GM23338 (cell line): ENCODE measurements at places on chromosomes 7 and 10. TPM values are rescaled to one million over a fixed set of nuclear protein-coding genes. Genes with fewer than 3 reads are reported as not detected.

GRCh38 chr10:75179657-75180177 is 30.9 kb upstream of the VDAC2 start:
- H3K36me3 ChIP-seq = no peaks in the 10 kb centered on the region
- no peaks in the 10 kb centered on the region for H3K4me1 ChIP-seq
- H3K27ac ChIP-seq = no peak overlapping the region
- no peak overlapping the region for H3K4me3 ChIP-seq
- no peaks in the 10 kb centered on the region for H3K27me3 ChIP-seq

DNA sequence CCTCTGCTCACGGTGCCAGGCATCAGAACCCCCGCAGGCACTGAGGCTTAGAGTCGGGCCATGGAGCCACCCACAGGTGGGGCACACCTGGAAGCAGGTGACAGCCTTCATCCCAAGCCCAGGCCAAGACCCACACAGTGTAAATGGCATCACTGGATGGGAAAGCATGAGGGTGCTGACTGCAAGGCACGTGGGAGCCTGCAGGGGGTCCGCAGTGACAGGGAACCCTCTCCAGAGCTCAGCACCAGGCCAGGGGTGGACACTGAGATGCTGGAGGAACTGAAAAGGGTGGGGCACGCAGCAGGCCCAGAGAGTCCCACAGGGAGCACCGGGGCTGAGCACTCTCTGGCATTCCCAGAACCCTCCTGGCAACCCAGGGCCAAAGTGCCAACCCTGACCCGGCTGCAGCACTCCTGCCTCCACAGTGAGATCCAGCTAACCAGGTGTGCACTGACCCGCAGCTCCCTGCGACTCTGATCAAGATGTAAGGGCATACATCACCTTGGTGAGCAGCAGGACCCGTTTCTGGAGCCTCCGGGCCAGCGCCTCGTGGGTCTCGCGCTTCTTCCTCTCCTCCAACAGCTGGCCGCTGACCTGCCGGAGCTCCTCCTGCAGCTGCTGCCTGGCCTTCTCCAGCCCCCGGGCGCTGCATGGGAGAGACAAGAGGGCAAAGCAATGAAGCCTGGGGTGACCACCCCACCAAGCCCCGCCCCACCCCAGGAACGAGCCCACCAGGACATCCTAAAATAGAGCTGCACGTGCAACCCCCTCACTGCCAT is 163.9 kb downstream of the MAD1L1 start:
- H3K27ac ChIP-seq = no peak overlapping the region
- no peaks in the 10 kb centered on the region for H3K36me3 ChIP-seq
- DNase-seq = no peak
- no peak overlapping the region for H3K4me3 ChIP-seq
- H3K27me3 ChIP-seq = no peaks in the 10 kb centered on the region

DNA sequence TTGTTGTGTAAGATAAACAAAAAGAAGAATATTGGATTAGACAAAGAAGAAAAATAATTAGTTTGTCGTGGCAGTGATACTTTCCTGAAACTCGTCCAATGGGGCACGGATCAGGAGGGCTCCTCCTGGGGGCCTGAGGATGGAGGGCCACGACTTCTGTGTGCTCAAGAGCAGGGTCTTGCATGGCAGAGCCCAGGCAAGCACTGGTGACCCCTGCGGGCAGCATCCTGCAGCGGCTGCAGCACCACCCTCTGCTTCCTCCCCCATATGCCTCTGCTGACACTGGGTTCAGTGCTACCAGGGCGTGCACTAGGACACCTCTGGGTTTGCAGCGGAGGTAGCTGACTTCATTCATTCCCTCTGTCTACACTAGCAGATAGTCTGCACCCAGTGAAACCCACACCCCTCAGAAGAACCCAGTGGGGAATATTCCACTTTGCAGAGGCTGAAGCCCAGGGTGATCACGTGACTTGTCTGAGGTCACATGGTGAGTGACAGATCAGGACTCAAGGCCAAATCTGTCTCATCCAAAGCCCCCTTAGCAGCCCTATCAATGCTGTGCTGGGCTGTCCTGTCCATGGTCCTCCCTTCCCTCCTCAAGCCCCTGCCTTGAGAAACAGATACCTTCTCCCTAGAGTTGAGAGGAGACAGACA is 375.5 kb downstream of the TCERG1L start:
- peaks cover 12% of the 10 kb centered on the region; the same call in 1 of the 2 replicates for H3K4me1 ChIP-seq
- no peaks in the 10 kb centered on the region for H3K27me3 ChIP-seq
- no peak overlapping the region for H3K27ac ChIP-seq
- no peak for DNase-seq
- no peaks in the 10 kb centered on the region for H3K36me3 ChIP-seq

DNA sequence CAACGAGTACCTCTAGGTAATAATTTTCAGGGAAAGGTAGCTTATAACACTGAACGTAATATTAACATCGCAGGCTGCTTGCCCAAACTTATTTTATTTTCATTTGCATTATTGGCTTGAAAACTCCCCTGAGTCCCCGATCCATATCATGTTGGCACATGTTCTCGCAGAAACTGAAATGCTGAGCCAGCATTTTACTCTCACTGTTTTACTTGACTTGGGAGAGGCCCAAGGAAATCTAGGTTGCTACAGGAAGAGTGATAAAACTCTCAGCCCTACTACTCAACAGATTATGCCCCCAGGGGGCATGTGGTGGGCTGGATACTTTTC is 183.5 kb upstream of the HABP2 start:
- no peak overlapping the region for H3K27ac ChIP-seq
- H3K27me3 ChIP-seq = no peaks in the 10 kb centered on the region
- H3K36me3 ChIP-seq = no peaks in the 10 kb centered on the region
- no peak overlapping the region for H3K4me3 ChIP-seq

DNA sequence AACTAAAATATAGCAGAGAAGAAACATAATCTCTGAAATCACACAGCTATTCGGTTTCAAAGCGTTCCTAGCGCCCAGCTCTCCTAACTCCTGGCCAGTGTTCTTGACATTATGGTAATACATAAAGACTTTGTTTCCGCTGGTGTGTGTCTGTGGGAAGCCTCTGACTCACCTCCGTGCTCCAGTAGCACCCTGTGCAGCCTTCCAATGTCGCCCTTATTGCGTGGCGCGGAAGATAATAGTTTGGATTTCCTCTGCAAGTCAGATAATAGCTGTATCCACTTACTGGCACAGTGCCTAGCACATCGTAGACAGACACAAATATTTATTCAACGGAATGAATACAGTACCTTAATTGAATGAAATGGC is 570 bp downstream of the BMS1 start:
- peaks cover 10% of the 10 kb centered on the region; the same call in 1 of the 2 replicates for H3K27me3 ChIP-seq
- H3K27ac ChIP-seq = no peak overlapping the region
- peak overlapping the region; percentile 97 for H3K4me3 ChIP-seq
- peaks cover 4% of the 10 kb centered on the region; the same call in 1 of the 2 replicates for H3K4me1 ChIP-seq
- no peak for DNase-seq

ATRNL1 gene
- 24.0 and 29.7 TPM in 2 replicates for total RNA-seq

TMEM176B gene
- total RNA-seq = 0.35 and 0.47 TPM in 2 replicates

NKX2-3 gene
- not detected in 2 replicates for total RNA-seq

PAPOLB gene
- 0.27 and 0.42 TPM in 2 replicates for total RNA-seq

PSAP gene
- total RNA-seq = 362 and 391 TPM in 2 replicates
